ENCODE measurements at places on chromosomes 13 and 19.

DNA sequence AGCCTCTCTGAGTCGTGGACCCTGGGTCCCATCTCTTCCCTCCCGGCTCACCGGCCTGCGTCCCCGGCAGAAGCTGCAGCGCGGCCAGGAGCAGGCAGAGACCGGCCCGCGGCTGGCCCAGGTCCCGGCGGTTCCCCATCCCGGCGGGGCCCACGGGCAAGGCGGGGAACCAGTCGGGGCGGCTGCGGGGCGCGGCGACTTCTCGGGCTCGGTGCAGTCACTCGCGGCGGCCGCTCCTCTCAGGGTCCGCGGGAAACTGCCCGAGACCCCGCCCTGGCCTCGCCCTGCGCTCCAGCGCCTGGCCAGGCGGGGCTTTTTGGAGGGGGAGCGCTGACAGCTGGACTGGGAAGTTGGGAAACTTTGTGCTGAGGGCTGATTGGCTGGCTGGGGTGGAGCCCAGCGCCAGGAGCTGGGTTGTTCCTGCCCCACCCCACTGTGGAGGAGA is at the start of gene COL5A3:
Gene COL5A3 (minus strand): TSS at position 258 of the 445 bp plus-strand sequence. CDS start 119 bp downstream, at position 139.
- peak; percentile 93 for DNase-seq

GRCh38 chr13:94140027-94140426 is 339.5 kb downstream of the DCT start:
- DNase-seq: peak; percentile 9

GRCh38 chr13:51280379-51280940 is 58.3 kb downstream of the FAM124A start:
- DNase-seq: no peak

GRCh38 chr13:104796581-104796980 is 1730.4 kb upstream of the SLC10A2 start:
- no peak for DNase-seq

- DNase-seq: no peak
Measured at GRCh38 chr13:31276421-31276820, 76.6 kb downstream of the B3GLCT start.
